Activated CD4-positive, alpha-beta T cell treated with anti-CD3 and anti-CD28 coated beads for 4 hours (primary cell): ENCODE measurements at places on chromosomes 2 and 18.

GRCh38 chr2:220276741-220277444 lies 649.5 kb downstream of the SLC4A3 start:
- DNase-seq = no peak

DNA sequence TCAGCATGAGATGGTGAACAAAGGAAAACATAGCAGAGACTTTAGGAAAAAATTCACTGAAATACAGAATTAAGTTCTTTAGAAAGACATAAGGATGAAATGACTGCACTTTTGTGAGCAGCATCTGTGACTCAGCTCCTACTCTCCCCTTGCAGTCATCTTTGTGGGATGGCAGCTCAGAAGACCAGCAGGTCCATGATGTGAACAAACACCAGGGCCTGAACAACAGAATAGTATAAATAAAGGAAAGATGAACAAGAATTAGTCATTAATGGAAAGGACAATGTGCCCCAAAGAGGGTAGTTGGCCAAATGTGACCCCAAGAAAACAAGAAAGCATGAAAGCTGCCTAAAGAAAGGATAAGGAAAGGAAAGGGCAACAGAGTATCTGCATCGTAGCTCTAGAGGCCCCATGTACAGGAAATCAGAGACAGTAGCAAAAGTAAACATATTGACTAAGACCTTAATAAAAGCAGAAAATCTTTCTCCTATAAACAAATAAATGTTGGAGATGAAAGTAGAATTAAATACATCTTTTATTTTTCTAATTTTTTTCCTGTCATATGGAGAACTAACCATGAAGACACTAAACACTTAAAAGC lies 318.0 kb downstream of the ZEB2 start:
- no peak for DNase-seq

- no peak for DNase-seq
These were observed 14.1 kb upstream of the ZSWIM2 start for GRCh38 chr2:186862869-186863709.

DNA sequence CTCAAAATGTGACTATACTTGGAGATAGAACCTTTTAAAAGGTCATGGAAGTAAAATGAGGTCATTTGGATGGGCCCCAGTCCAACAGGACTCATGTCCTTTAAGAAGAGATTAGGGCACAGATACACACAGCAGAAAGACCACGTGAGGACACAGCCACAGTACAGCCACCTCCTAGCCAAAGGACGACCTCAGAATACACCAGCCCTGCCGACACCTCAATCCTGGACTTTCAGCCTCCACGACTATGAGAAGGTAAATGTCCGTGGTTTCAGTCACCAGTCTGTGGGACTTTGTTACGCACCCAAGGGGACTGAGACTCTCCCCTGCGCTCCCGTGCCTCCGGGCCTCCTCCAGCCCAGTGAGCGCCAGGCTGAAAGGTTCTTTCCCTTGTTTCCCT lies 30.2 kb upstream of the HPCAL1 start:
- DNase-seq = no peak

DNA sequence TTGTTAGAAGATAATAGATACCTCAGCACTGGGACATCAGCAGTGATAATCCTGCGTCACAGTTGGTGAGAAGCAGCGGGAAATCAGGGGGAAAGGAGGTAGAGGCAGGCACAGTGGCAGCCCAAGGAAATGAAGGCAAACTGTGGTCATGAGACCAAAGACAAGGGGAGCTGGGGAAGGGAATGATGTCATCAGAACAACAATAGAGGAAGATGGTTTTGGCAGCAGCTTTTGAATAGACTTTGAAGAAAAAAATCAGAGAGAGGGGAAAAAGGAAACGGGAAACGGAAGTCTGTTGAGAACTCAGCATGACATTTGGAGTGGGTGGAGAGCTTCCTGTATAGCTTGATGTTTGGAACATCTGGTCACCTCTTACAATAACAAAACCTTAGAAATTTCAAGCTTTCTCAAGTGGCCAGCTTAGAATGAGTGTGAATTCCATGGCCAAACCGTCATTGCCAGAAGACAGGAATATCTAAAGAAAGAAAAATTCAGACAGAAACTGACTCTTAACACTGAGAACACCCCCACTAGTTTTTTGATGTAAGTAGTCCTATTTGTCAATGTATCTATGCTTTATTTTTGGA lies 18.4 kb upstream of the YES1 start:
- peak; percentile 29 for DNase-seq

DNA sequence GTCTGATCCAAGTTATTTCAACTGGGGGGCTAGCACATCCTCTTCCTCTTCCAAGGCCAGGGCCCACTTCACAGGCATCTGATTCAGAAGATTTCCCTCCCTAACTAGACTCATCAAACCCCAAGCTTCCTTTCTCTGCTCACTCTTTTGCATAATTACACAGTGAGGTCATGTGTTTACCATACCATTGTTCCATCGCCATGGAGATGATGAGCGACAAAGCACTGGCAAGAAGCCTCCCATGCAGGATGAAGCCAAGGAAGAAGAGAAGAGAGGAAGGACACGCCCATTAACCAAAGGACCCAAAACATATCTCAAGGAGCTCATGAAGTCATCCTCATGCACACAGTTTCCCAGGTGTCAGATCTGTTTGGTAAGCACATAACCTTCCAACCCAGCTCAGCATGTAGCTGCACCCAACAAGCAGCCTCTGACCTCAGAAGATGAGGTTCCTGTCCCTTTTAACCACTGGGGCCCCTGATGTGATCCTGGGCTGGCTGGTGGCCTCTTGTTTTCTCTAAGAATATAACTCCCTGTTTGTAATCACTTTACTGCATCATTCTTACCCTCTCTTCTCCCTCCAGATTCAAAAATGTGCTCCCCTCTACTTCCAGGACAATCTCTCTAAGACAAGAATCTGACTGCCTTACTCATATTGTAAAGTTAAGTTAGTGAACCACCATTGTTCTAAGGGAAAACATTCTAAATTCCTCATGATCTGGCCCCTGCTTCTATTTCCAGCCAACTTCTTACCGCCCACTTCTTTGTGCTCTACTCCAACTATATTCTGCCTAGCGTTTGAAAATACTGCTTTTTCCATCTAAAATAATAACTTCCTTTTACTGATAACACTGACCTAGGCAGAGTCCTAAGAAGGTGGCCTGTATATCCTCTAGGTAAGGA lies 190.1 kb downstream of the TTC32 start:
- DNase-seq = no peak

- no peak for DNase-seq
These were observed 472.2 kb upstream of the LINC00305 start for GRCh38 chr18:64620971-64621560.

GRCh38 chr2:20677301-20678085 lies 10.5 kb downstream of the GDF7 start:
- DNase-seq = no peak

DNA sequence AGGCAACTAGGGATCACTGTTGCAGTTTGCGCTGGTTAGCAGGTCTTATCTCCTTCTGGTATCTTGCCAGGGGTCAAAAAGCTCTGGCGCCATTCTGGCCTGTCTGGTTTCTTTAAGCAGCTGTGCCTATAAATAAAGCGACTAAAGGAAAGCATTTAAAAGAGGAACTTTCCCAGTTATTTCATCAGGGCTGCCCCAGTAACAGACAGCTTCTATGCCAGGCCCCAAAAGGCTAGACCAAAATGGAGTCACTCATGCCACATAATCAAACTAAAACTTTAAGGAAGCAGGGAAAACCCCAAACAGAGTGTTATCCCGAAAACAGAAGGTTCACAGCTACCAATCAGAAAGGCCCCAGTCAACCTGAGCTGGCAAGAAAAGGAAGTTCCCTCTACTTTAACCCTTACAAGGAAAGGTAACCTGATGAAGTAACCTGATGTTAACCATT lies 41.2 kb upstream of the HNRNPA3 start:
- DNase-seq = no peak

GRCh38 chr2:194314042-194314441 lies 1343.0 kb upstream of the SLC39A10 start:
- no peak for DNase-seq

- no peak for DNase-seq
These were observed 325.6 kb downstream of the TXNL1 start for GRCh38 chr18:56312551-56313335.

- DNase-seq = no peak
These were observed 11.0 kb downstream of the CRIM1 start for GRCh38 chr2:36366491-36367120.

DNA sequence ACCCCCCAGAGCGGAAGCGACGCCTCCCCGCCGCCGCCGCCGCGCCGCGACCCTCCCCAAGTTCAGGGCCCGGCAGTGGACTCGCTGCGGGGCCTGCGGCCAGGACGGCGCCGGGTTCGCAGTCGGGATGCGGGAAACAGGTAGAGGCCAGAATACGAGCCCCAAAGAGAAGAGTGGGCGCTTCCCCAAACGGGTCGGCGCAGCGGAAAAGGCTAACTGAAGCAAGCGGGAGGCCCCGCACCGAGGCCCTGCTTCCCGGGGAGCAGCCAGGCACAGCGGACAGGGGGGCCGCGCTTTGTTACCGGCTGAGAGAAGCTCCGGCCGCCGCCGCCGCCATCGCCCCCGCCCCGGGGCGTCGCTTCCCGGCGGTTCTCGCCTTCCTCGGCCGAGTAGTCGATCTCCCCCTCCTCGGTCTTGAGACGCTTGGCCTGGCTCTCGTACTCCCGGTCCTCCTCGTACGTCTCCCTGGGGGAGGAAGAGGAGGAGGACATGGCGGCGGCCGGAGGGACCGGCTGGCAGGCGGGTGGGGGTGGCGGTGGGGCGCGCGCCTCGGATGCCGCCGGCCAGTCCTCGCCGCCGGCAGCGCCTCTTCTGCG lies 494 bp downstream of the HNRNPLL start:
- peak; percentile 23 for DNase-seq

DNA sequence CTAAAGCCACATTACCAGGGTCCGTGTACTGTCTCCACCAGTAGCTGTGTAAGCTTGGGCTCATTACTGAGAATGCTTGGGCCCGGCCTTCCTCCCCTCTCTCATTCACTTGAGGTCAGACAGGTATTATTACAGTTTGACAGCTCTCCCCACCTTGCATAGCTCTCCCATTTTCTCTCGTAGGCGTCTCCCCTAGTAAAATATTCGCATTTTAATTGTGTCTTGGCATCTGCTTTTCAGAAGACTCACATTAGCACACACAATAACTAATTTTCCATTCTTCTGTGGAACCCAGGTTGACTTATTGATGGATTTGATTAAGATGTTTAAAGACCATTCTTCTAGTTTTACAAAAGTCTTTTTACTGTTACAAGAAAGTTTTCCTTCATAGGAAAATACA lies 71.1 kb upstream of the CYP20A1 start:
- DNase-seq = no peak

- no peak for DNase-seq
These were observed 10.3 kb downstream of the KHK start for GRCh38 chr2:27096748-27097297.

DNA sequence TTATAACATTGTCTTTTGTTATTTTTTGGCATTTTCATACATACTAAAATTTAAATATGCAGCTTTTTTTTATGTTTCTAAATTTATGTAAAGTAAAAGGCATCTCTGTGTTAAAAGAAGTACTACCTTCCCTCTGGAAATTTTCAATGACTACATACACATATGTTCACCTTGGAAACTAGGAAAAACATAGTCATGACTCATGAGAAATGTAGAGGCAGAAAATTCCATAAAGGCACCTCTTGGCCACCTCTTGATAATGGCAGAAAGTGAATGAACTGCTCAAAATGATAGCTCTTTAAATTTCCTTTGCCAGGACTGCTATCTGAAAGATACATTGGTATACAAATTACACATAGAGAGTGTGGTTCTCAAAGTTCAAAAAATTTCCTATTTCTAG lies 889.1 kb upstream of the ZEB2 start:
- DNase-seq = no peak

- DNase-seq = no peak
These were observed 129.7 kb downstream of the GALNT1 start for GRCh38 chr18:35711227-35711626.

- no peak for DNase-seq
These were observed 44.9 kb upstream of the SNTG2 start for GRCh38 chr2:905833-906140.

GRCh38 chr2:68214381-68214780 lies 38.0 kb downstream of the PPP3R1 start:
- no peak for DNase-seq

GRCh38 chr2:2826621-2827020 lies 495.5 kb upstream of the MYT1L start:
- DNase-seq = no peak
